ENCODE measurements at places on chromosomes 3 and 15.

DNA sequence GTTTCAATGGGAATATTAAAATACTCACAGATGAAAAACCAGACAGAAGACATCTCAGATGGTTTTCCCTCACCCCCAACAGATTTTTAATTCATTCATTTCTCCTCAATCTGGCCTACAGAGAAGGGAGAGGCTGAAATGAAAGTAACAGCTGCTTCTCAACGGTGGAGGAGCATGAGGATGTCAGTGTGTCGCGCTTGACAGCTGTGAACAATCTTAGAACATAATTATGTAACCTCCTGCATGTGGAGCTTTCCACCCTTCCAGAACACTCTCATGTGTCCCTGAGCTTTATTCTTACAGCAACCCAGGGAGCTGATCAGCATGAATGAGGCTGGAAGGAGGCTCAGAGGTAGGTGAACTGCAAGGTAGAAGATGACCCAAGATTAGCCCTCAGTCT, 52.7 kb downstream of the MB21D2 start:
- DNase-seq = no peak

GRCh38 chr3:64073158-64073761, 50.0 kb upstream of the PSMD6 start:
- DNase-seq = no peak

GRCh38 chr3:118369892-118370491, 664.7 kb downstream of the IGSF11 start:
- no peak for DNase-seq

- no peak for DNase-seq
Measured at GRCh38 chr3:101423984-101424888, 88.8 kb downstream of the SENP7 start.

DNA sequence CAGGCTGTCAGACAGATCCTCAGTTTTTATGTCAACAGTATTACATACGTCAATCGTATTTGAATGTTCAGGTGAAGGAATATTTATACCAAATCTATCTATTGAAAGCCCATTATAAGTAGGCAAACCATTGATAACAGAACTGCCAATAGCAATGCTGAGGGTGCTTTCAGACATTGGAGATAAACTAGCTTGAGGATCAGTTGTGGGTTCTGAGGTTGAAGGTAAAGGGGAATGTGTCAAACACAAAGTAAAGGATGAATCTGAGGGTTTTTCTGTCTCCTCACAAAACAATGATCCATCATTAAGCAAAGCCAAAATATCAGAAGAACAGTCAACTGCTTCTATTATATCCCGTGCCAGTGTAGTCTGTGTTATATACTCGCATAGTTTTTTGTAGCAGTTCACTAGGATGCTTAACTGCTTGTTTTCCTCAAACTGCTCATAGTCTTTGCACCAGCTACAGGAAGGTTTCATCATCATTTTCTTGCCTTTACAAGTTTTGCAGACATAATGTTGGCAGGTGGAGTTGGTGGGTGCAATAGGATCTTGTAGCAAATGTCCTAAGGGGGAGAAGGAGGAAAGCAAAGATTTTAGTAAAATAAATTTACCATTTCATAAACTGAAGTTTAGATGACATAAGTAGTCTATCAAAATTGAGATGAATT, 43.8 kb downstream of the MSL2 start:
- DNase-seq = no peak

GRCh38 chr15:89075101-89075640, 13.1 kb upstream of the ABHD2 start:
- DNase-seq = no peak

DNA sequence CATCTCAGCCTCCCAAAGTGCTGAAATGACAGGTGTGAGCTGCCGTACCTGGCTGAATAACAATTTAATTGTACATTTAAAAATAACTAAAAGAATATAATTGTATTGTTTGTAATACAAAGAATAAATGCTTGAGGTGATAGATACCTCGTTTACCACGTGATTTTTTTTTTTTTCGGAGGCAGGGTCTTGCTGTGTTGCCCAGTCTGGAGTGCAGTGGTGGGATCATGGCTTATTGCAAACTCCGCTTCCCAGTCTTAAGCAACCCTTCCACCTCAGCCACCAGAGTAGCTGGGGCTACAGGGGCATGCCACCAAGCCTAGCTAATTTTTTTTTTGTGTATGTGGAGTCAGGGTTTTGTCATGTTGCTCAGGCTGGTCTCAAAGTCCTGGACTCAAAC, 15.8 kb downstream of the MFN1 start:
- DNase-seq = no peak

DNA sequence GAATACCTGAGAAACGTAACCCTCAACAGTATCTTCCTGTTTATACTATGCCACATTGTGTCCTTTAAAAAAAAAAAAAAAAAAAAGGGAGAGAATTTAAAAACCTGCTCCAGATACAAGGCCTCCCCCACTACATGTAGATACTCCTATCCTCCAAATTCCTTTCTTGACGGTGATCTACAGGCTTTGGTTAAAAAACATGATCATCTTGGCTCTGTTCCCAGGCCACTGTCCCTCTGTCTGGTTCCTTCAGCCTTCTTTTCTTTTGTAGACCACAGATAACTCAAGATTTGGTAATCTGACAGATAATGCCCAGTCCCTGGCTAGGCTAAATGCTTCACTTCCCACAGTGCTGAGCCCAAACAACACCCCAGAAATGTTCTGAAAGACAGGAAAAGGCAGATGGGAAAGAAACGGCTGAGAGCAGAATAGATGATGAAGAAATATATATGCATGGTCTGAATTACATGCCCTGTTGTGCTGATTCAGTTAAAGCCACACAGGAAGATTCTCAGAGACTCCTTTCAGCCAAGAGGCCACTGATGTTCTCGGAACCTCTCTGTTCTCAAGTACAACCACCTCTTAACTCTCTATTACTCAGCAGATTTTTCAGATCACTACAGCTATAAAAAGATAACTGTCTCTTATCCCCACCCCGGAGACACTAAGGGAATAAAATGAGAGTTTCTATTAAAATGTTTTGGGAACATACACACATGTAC, 48.3 kb downstream of the NPTN start:
- no peak for DNase-seq

DNA sequence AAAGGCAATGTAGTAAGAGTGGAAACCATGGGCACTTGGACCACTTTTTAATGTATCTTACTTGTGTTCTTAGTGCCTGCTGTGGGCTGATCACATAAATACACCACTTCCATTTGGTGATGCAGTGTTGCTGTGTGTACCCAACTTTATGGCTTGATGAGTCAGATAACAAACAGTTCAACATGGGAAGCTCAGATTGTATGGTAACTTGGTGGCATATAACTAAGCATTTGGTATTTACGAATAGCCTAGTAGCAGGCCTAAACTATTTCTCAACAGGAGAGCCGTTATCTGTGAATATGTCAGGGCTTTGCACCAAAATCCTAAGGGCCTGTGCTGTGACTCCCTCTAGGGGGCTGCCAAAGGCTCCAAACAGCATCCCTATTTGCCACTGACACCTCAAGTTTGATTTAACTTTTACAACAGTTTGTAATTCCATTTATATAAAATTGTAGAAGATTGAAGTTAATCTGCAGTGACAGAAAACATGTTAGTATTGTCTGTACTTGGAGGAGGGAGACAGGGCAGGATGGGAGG, 640.4 kb upstream of the CADM2 start:
- DNase-seq = no peak

GRCh38 chr15:39296955-39297354, 283.9 kb upstream of the THBS1 start:
- DNase-seq = no peak

DNA sequence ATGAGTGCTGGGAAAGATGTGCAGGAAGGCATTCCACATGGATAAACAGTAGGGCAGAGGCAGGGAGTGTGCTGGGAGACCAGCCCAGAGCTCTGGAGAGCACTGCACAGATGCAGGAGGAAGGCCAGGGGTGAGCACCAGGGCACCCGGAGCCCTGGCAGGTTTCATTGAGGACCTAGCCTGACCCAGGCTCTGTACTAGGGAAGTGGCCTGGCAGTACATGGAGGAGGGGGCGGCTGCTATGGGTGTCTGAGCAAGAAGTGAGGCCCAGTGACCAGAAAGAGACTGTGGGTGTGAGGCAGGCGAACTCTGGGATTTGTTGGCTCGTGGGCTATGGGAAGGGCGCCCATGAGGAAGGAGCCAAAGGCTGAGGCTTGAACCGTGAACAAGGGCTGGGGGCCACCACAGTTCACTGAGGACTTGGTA, 139.1 kb downstream of the DNAJB8 start:
- DNase-seq = no peak

- no peak for DNase-seq
Measured at GRCh38 chr3:159210336-159210735, 408.5 kb downstream of the MFSD1 start.

DNA sequence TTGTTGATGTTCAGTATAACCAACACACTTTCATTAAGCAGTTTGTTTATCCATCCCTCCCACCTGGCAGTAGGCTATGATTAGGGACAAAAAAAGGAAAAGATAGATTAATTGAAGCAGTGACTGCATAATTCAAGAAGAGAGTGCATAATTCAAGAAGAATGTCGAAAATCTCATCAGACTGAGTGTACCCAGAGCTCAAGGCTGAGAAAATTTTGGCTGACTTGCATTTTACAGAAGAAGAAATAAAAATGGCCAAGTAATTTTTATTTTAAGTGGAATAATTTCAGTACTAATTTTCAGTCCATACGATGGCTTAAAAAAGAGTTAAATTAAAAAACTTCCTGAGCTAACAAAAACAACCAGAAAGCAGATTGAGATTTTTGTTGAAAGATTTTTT, 145.4 kb upstream of the LRRFIP2 start:
- no peak for DNase-seq

DNA sequence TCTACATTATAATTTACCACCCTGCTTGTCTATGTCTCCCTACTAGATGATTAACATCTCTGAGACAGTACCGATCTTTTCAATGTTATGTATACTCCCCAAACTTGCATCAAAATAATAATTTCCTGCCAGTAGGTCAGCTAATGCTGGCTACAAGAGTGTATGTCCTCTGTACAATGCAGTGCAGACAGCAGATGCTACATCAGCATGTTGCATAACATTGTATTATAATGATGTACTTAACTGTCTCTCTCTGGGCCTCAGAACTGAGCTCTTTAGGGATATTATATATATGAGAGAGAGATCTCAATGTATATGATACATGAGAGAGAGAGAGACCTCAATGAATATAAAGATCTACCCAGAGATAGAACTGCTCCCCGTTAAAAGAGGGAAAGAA, 456.6 kb downstream of the SHQ1 start:
- DNase-seq = no peak

Data from T-helper 2 cell (primary cell).